Cerebellar nuclear complex (tissue), 1 donor: ENCODE measurements at places on chromosomes 2 and 18.

DNA sequence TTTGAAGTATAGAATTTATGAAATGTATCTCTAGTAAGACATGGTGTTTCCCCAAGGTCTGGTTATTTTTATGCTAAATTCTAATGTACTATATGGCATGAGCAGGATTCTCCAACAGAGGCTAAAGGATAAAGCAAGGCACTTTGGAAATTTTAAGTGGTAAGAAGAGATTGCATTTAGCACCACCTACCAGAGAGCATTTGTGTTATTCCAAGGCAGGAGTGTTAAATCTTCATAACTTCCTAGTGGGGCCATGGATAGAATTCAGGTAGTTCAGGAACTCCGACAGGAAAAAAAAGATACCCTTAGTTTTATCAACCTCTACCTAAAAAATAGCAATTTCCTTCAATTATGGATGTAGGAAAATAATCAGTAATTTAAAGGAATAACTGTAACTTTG lies 497.4 kb upstream of the CRIM1 start:
- DNase-seq, result no peak

DNA sequence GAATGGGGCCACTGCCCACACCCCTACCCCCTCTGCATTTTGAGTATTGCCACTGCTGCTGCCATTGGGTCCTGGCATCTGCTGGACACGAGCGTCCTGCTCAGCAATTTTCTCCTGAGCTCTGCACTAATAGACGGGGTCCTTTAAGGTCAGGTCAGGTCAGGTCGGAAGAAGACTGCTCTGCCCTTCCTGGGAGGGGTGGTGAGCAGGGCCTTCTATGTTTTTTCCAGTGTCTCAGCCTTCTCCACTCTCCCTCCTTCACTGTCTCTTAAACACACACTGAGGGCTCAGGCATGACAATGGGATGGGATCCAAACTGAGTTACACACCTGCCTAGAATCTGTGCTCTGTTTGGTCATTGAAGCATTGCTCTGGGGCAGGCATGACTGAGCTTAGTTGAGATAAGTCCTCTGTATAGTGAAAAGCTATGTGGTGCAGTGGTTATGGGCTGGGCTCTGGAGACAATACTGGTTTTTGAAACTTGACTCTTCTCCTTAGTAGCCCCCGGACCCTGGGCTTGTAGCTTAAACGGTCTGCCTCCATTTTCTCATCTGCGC lies 10.6 kb downstream of the MYO1B start:
- no peak for DNase-seq

DNA sequence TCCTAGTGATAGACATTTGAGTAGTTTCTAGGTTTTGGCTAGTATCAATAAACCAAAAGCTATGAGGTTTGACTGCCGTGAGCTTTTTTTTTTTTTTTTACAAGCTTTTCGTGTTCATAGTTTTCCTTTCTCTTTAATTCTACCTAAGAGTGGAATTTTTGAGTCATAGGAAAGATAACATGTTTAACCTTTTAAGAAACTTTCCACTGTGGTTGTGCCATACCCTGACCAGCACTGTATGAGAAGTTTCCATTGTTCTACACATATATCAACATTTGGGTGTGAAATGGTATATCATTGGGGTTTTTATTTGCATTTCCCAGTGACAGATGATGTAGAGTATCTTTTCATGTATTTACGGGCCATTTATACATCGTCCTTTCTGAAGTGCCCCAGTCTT lies 31.7 kb downstream of the UBE2F start:
- DNase-seq, result no peak

GRCh38 chr2:206480161-206480560 lies 36.8 kb downstream of the ADAM23 start:
- no peak for DNase-seq

- DNase-seq, result no peak
Measured at GRCh38 chr18:13159579-13159978, 59.0 kb upstream of the LDLRAD4 start.

GRCh38 chr2:176187899-176188773 lies at the start of gene HOXD1:
TSS of gene HOXD1 (plus strand) at chr2:176188668. CDS start at chr2:176188802, 134 bp downstream.
- no peak for DNase-seq

- DNase-seq, result no peak
Measured at GRCh38 chr2:136070913-136071312, 47.0 kb downstream of the CXCR4 start.

DNA sequence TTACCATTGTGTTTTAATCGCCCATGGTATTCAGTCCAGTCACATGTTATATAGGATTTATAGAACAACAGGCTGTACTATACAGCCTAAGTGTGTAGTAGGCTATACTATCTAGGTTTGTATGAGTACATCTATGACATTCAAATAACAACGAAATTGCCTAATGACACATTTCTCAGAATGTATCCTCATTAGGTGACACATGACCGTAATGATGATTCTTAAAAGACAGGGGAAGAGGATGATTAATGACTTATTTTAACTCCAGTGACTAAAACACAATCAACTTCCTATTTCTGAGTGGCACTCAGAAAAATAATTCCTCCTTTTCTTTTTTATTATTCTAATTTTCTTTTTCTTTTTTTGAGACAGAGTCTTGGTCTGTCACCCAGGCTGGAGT lies 63.0 kb upstream of the ACSL3 start:
- no peak for DNase-seq

DNA sequence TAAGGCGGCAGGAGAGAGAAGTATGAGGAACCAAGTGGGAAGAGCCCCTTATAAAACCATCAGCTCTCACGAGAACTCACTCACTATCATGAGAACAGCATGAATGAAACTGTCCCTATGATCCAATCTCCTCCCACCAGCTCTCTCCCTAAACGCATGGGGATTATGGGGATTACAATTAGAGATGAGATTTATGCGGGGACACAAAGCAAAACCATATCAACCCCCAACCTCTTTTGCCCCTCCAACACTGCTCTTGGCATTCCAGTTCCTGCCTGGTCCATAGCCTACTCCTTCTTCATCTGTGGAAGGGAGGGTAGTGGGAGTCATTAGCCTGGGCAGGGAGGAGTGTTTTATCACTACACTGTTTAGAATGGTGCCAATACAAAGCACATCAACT lies 1.4 kb upstream of the EHD3 start:
- no peak for DNase-seq

- DNase-seq, result no peak
Measured at GRCh38 chr2:238423561-238424312, 3.0 kb upstream of the ASB1 start.

DNA sequence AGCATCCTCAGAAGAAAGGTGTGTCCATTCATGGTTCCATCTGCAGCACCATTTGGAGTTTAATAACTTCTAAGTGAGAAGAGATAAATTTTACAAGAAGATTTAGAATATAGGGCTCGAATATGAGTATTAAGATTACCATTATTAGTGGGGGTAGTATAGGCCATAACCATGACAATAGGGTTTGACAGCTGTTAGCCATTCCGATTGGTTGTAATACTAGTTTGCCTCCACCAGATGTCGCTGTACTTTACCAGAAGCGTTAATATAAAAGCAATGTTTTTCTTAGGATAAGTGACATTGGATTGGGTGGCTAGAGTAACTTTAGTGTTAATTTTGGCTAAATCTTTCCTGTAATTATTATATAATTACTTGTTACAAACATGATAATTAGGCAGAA lies 107.5 kb upstream of the SRD5A2 start:
- DNase-seq, result no peak

GRCh38 chr2:144274131-144274530 lies 245.8 kb downstream of the ZEB2 start:
- DNase-seq, result no peak

DNA sequence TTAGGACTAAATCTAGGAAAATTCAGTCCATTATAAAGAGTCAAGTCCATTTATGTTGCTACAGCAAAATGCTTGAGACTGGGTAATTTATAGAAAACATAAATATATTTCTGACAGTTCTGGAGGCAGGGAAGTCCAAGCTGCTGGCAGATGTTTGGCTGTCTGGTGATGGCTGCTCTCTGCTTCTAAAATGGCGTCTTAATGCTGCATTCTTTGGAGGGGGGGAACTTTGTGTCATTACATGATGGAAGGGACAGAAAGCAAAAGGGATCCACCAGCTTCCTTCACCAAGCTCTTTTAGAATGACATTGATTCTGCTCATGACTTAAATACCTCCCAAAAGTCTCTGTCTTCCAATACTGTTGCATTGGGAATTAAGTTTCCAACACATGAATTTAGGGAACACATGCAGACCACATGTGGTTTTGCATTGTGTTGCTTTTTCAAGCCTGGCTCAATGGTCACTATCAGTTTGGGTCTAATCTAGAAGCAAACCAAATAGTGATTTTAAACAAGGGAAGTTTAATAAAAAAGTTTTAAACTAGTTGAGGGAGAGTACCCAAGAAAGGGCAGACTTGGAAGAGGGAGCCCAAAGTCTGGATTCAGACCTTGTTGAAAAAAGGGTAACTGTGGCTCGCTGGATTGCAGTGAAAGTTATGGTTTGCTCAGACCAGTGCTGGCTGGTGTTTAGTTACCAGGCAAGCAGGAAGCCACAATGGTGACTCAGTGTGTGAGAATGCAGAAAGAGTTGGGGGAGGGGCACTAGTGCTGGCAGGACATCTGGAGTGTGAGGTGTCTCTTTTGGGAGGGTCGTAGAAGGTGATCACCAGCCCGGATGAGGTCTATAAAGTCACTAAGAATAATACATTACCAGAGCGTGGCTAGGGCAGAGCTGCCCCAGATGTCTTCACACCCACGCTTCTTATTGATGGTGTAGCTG lies 30.8 kb downstream of the C18orf54 start:
- no peak for DNase-seq

DNA sequence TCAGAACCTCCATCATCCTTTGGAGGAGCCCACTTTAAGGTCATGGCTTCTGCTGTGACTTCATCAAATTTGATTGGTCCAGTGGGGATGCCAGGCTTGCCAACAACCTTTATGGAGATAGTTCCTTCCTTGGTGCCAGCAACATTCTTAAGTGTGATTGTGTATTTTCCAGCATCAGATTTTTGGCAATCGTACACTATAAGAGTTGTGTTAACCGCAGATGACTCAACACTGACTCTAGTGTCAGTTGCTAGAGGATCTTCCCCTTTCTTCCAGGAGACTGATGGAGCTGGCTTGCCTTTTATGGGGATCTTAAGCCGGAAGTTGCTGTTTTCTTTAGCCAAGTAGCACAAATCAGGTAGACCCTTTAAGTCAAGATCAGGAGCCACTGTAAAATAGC lies 98.7 kb downstream of the PLEKHA3 start:
- no peak for DNase-seq

DNA sequence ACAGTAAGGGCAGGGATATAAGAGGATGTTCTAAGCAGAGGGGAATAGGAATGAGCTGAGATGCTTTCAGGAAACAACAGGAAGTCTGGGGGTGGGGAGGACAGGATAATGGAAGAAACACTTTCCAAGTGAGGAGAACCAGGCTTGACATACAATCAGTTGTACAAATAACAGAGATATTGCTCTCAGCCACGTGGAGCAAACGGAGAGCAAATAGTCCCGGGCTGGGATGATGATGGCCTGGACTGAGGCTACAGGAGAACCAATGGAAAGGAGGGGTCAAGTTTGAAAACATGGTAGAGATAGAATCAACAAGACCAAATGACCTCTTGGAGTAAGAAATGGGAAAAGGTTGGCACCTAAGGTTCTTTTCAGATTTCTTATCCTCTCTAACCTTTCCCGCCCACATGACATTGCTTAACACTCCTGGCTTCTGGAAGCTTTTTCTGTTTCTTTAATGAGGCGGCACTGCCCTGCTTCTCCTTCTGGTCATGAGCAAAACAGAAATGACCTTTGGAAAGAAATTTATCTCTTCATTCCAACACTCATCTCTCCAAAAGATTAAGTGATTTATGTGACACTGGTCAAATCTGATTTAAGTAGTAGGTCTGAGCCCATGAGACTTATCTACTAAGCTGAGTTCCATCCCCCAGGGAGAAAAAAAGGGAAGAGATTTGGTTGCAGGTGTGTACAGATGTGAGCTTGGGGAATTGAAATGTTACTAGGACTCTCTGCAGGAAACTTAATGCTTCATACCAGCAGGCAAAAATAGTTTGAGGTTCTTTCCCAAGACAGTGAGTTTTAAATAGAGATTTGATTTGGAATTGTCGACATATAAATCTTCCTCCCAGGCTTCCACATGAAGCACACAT lies 442.9 kb upstream of the HNRNPA3 start:
- DNase-seq, result no peak
